Muscle of back (tissue), 13 donors: ENCODE measurements at places on chromosomes 2 and 18.

- peak; percentile 60 for DNase-seq
Observed at GRCh38 chr2:189143925-189144324, 35.6 kb downstream of the COL5A2 start.

- no peak for DNase-seq
Observed at GRCh38 chr2:129656081-129656598, 323.3 kb upstream of the RAB6C start.

- DNase-seq: no peak
Observed at GRCh38 chr2:113910967-113911678, 21.2 kb downstream of the ACTR3 start.

DNA sequence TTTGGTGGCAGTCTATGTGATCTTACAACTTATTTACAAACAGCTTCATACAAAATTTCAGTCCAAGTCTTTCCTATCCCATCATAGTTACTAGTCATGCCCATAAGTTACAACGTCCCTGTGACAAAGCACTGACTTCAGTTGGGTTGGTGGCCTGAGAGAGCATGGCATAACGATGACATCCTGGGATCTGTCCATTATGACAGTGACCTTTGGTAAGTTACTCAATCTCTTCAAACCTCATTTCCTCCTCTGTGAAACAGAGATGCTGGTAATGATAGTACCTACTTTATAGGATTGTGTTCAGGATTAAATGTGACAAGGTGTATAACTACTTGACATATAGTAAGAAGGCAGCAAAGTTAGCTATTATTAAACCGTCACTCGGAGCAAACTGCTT lies 55.4 kb upstream of the ATP5MC3 start:
- no peak for DNase-seq

DNA sequence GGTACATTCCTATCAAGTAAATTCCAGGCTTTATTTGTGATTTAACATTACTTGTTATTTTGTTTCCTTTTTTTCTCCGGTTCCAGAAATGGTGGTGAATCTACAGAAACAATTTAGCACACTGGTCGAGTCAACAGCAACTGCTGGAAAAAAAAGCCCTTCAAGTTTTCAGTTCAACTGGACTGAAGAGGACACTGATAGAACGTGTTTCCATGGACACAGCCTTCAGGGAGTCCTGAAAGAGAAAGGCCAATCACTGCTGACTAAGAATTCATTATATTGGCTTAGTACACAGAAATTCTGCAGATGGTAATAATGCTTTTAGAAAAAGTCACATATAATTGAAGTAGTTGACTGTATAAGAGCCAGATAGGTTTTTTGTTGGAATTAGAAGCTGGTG lies 32.0 kb upstream of the GRHL1 start:
- DNase-seq: peak; percentile 62

DNA sequence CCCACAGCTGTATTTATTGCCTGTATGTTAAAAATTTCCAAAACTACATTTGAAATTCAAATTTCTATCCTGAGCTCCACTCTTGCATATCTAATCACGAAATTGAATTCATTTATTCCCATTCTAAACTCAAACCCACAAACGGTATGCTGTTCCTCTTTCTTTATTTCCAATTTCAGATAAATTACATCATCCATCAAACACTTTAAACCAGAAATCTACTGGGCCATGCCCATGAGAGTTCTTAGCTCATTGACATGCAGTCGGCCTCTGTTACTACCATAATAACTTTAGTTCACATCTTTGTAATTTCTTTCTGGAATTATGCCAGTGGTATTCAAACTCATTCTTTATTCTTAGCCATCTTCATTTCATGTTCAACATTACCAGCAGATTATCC lies 100.3 kb downstream of the COL3A1 start:
- no peak for DNase-seq

- no peak for DNase-seq
Observed at GRCh38 chr2:200212862-200213425, 93.5 kb upstream of the SPATS2L start.

GRCh38 chr2:205629091-205629776 lies 53.1 kb upstream of the NRP2 start:
- no peak for DNase-seq

DNA sequence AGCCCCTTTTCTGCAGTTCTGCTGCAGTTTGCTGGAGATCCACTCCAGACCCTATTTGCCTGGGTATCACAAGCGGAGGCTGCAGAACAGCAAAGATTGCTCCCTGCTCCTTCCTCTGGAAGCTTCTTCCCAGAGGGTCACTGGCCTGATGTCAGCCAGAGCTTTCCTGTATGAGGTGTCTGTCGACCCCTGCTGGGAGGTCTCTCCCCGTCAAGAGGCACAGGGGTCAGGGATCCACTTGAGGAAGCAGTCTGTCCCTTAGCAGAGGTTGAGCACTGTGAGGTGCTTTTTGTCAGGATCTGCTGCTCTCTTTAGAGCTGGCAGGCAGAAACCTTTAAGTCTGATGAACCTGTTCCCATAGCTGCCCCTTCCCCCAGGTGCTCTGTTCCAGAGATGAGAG lies 42.0 kb upstream of the MYL1 start:
- DNase-seq: no peak

- no peak for DNase-seq
Observed at GRCh38 chr2:148814860-148815419, 60.1 kb upstream of the KIF5C start.

GRCh38 chr2:149738767-149739166 lies 151.2 kb upstream of the MMADHC start:
- no peak for DNase-seq

DNA sequence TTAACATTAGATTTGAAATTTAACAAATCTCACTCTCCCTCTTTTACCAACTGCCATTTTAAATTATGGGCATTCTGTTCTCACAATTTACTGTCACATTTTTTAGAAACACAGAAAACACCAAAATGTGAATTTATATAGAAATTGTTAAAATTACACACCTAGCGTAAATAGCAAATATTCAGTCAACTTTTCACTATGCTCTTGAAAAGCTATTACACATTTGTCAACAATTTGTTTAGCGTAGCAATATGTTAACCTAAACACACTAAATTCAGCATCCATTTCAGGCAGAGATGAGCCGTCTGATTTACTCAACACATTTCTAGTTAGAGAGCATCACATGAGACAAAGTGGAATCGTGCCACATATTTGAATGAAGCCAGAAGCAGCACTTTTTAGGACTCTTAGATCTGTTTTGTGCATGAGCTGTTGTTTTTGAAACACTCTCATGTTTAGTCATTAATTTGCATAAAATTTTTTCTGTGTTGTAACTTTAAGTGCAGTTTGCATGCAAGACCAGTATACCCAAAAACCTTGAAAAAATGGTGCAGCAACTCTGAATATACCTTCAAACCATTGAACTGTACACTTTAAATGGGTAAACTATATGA lies 8.2 kb downstream of the TTC32 start:
- no peak for DNase-seq

DNA sequence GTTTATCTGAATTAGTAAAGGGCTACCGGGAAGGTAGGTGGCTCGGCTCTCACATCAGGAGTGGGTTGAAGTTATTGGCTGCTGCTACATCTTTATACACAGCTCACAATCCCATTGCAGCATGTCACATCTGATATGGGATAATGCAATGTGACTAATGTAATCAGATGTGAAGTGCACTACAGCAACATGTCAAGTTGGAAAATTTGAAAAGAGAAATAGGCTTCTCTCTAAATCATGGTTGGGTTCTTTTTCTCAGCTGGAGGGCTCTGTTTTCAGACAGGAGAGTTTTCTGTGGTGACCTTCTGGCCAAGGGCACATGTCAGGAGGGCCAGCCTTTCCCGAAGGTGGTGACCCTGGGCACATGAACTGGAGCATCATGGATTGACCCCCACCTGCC lies 337.5 kb downstream of the HRH4 start:
- DNase-seq: no peak

GRCh38 chr18:41864216-41864615 lies 90.8 kb upstream of the PIK3C3 start:
- DNase-seq: no peak

DNA sequence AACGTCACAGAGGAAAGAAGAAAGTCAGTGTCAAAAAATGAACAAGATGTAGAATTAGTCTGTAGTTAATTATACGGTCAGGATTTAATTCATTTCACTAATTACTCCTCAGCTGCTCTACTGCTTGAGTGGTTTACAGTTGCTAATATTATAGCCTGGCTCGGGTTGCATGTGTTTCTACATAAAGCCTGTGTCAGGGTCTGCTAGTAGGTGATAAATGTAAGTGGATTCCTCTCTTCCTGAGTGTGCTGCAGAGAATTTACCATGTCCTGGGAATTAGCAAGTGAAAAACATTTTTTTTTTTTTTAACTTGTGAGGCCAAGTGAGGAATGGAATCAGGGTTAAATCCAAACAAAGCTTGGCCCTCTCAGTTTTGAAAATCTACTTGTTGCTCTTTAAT lies 622.6 kb downstream of the EPHA4 start:
- DNase-seq: no peak

DNA sequence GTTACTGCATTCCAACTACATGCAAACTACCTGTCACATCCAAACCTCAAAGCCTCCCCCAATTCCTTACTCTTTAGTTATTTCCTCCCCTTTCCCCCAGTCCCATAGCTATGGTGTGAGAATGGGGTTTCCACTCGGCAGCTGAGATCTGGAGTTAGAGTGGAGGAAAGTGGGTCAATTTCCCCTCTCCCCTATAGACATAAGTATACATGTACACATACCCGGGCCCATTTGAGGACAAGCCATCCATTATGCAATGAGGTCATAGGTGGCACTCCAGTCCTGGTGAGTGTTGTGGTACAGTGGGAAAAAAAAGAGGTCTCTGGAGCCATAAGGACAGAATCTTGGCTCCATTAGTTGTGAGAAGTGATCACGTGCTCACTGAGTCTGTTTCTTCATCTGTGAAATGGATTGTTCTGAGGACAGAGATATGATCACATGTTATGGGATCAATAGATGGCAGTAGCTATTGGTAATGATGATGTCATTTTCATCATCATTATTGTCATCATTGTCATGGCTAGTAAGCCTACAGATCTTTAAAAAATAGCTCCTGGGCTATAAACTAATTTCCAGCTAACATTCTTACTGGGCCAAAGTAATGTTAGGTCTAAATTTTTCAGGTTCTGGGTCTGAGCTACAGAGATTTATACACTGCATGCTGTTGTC lies 119.0 kb downstream of the BCL2L11 start:
- DNase-seq: no peak

DNA sequence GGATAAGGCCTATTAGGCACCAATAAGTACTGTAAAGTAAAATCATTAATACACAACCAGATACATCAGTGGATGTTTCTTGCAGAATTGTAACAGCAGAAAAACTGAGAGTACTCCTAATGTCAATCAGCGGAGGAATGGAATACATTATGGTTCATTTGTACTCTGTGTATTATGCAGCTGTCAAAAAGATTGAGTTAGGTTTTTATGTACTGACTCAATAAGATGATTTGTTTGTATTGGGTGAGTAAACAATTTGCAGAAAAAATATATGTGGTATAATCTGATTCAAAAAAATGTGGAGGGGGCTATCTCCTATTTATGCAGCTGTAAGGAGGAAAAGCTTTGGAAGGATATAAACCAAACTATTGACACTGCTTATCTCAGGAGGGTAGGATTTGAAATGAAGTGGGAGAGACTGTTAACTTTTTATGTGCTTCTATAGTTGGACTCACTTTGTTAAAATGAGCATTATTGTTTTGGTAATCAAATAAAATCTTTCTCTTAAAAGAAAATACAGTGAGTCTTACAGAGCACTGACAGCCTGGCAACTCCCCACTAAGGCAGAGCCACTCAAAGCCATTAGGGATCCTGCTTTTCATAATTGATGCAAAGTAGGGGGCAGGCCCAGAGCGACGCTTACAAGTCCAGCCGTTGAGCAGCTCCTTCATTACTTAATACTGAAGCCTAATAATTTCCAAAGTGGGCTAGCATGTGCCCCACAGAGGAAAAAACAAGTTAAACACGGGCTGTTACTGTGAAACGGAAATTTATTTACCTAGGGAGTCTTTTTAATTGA lies 168.8 kb downstream of the PHLPP1 start:
- DNase-seq: no peak

DNA sequence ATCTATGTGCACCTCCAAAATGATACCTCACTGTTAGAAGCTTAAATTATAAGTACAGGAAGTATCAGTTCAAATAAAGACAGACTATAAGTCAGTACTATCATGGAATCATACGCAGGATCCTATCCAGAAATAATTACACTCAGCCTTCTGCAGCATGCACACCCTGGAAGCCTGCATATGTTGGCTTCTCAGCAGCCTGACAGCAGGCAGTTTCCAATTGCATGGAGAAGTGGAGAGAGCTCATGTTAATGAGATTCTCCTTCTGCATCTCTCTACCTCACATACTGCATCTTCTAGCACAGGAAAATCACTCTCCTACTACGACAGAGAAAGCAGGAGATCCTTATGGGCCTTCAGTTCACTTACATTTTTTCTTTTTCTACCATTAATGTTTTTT lies 20.5 kb downstream of the NR4A2 start:
- no peak for DNase-seq

GRCh38 chr18:26262156-26262555 lies 35.9 kb downstream of the TAF4B start:
- no peak for DNase-seq

DNA sequence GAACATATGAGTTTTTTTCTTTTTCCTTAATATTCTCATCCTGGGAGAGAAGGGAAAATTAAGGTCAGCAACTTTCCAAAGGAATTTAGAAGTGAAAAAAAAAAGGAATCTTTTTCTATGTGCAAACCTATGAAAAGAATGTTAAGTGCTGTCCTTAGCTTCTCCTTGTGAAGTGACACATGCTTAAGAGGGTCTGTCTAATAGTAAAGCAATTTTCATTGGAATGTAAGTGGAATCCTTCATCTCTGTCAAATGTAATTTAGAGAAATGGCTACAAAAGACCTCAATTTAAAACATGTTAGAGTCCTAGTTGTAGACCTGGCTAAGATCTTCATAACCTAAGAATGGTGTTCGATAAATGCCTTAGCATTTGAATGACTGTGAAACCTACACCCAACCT lies 117.4 kb upstream of the EPB41L3 start:
- DNase-seq: no peak

- DNase-seq: no peak
Observed at GRCh38 chr2:235864733-235865515, 303.3 kb downstream of the GBX2 start.

DNA sequence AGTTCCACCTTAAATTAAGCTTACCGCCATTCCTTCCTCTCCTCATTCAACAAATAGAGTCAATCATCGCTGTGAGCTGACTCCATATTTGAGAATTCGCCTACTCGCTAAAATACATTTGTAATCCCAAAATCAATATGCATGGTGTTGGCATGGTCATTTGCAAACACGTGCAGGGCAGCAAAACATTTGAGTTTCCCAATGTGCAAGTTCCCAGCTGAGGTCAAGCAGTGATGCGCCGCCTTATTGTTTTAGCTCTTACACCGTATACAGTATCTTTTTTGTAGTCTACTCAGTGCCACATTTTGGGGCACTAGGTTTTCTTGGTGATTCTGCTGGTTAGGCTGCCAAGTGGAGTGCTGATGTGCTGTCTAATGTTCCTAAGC lies 73.3 kb upstream of the MGAT4A start:
- DNase-seq: no peak

GRCh38 chr2:146305164-146305563 lies 1539.7 kb upstream of the ACVR2A start:
- DNase-seq: peak; percentile 23

GRCh38 chr2:121454549-121455090 lies 76.1 kb upstream of the RNU4ATAC start:
- no peak for DNase-seq

GRCh38 chr2:49152824-49153223 lies 1.5 kb downstream of the FSHR start:
- no peak for DNase-seq

- no peak for DNase-seq
Observed at GRCh38 chr2:9201185-9201891, 5.3 kb upstream of the ASAP2 start.
